Adipocyte (in vitro differentiated cells): ENCODE measurements at places on chromosomes 6 and 20.
A peak's percentile ranks its signal among the peaks of the same experiment; 100 is the strongest.

- no peak for DNase-seq
Observed at GRCh38 chr20:50238081-50238800, 47.6 kb downstream of the CEBPB start.

- peak; percentile 86 for DNase-seq
Observed at GRCh38 chr6:70884074-70884983, 72.5 kb downstream of the B3GAT2 start.

- DNase-seq = no peak
Observed at GRCh38 chr6:36556281-36556680, 9.0 kb upstream of the STK38 start.

- peak; percentile 38 for DNase-seq
Observed at GRCh38 chr6:3568396-3569082, 111.7 kb upstream of the SLC22A23 start.

DNA sequence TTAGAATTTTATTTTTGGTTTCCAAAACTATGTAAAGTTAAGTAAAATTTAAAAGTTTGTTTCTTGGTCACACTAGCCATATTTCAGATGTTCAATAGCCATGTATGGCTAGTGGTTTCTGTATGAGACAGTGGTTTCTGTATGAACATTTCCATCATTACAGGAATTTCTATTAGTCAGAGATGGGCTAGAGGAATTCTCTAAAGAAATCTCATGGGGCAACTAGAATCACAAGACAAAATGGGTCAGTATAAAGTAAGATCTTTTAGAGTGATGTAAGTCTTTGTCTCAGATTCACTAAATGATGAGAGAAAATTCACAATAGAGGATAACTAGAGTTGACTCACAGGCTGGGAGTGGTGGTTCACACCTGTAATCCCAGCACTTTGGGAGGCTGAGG, 149.0 kb downstream of the FUT9 start:
- DNase-seq = no peak

DNA sequence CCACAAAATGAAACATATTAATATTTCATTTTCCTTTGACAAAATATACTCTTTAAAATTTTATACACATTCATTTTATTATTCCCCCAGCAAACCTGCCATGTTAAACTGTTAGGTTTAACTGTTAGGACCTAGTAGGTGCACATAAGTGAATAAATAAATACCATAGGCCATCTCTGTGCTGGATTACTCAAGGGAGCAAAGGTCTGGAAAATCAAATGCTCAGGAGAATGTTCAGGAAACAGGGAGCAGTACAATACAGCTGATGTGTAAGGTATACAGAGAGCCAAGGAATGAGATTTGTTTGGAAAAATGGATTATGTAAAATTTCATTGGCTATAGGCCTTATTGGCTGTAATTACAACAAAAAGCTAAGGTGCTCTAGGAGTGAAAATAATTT, 339.3 kb downstream of the BCKDHB start:
- DNase-seq = no peak

GRCh38 chr6:13427801-13428582, 59.4 kb downstream of the GFOD1 start:
- DNase-seq = no peak

DNA sequence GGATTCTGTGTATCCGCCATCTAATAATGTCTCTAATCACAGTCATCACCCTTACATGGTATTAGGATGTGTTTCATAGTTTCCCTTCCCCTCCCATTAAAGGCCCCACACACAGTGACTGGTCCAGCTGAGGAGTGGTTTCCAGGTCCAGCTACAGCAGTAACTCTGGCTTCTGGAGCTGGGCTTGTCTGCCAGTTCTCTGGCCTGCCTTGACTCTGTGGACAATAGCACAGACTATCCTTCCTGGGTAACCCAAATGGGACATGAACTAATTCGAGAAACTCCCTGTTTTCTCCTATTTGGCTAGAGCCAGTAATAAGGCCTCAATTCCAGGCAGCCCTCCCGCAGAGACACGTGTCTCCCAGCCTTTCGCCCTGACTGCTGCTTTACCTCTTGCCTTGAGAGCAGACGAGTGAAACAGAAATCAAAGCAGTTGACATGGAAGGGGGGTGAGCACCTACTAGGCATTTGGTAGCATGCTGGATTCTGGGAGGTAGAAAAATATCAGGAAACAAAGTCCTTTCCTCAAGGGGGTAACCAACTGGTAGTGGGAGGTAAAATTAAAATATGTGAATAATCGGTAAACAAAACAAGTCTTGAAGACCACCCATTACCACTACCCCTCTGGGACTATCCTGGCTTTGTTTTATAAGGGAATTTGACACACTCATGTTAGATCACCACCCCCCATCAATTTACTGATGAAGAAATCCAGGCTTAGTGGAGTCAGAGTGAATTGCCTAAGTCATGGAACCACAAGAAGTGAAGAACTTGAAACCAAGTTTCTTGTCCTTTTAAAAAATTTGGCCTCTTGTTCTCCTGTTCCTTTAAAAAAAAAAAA, 1.2 kb downstream of the TRAF3IP2 start:
- peak; percentile 90 for DNase-seq

DNA sequence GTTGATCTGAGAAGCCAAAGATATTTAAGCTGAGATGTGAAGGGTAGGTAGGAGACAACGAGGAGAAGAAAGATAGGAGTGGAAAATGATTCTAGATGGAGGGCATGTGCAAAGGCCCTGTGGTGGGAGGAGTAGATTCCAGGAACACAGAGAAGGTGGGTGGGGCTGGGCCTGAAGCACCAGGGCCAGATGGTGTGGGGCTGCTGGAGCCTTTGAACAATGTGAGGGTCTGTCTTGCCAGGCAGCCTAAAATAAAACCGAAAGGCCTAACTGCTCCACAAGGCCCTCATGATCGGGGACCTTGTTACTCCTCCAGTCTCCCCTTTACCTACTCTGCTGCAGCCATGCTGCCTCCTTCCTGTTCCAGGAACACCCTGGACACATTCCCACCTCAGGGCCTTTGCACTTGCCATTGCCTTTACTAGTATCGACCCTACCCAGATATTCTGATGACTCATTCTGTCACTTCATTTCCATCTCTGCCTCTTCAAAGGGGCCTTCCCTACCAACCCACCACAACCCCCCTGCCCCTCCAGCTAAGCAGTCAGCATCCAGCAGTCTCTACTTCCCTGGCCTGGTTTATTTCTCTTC, 20.0 kb downstream of the FAM110A start:
- DNase-seq = no peak

DNA sequence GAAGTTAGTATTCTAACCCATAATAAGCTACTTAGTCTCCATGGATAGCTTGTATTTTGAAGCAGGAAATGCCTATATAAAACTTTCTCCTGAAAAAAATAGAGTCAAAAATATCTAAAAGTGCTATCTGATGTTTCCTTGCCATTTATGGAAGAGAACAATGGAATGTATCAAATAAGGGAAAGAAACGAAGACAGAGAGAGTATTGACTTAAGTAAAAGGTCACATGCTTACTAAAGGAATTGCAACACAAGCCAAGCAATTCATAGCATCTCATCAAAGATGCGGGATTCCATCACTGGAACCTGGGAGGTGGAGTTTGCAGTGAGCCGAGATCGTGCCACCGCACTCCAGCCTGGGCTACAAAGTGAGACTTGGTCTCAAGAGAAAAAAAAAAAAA, 112.9 kb upstream of the DTNBP1 start:
- no peak for DNase-seq

- DNase-seq = peak; percentile 94
Observed at GRCh38 chr20:11350126-11351005, 567.3 kb upstream of the BTBD3 start.

- DNase-seq = no peak
Observed at GRCh38 chr6:20112841-20113240, 99.4 kb downstream of the MBOAT1 start.

- peak; percentile 36 for DNase-seq
Observed at GRCh38 chr6:20483887-20484497, 50.3 kb upstream of the CDKAL1 start.

DNA sequence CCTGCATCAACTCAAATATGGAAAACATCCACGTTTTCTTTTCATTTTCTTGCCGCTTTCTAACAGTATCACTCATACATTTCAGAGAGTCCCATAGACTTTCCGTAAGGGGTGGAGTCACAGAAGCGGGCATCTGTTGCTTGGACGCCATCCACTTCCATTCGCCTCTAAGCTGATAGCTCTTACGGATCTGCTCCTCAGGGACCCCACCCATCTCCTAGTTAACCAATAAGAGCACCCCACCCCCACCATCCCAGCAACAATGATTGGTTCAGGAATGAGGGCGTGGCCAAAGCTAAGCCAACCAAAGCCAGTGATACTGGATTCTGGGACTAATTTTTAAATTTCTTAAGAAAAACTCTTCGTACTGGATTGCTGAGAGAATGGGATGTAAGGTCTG, 42.4 kb downstream of the SLC2A10 start:
- no peak for DNase-seq

GRCh38 chr6:105626295-105627158, 223.6 kb upstream of the PREP start:
- DNase-seq = no peak

- DNase-seq = peak; percentile 94
Observed at GRCh38 chr6:70371454-70372105, 41.7 kb upstream of the FAM135A start.

GRCh38 chr6:134741200-134741536, 208.7 kb downstream of the ALDH8A1 start:
- DNase-seq = no peak

DNA sequence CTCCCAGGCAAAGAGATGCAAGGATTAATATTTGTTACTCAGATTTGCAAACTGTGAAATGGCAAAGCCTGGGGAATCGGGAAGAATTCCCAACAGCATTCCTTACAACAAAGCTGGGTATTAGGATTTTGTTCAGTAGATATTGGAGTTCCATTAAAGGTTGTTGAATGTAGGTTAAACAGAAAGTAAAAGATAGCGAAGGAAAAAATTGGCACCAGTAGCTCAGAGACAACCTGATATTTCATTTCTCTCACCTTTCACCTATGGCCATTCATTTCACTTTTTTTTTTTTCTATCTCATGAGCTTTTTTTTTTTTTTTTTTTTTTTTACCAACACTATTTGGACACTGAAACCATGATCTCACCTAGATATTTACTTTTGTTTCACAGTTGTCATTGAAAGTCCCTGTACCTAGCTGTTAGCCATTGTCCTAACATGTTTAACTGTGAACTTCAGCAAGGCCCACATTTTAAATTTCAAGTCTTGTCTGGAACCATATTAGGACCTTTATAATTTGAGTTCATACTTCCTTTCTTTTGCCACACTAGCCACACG, 552.5 kb downstream of the HAO1 start:
- DNase-seq = no peak

DNA sequence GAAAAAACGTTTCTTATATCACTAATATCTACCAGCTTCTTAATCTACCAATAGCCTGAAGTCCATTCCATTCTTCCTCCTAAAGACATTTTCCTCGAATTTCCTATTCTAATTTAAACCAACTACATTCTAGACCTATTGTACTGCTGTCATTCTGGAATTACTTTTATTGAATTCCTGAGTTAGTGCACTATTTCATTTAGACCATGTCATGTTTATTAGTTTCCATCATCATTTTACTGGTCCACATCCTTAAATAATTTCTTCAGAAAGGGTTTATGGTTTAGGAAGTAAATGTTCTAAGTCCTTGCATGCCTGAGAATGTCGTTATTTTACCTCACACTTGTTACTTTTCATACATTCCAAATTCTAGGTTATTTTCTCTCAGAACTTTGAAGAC, 13.2 kb downstream of the LCA5 start:
- no peak for DNase-seq

DNA sequence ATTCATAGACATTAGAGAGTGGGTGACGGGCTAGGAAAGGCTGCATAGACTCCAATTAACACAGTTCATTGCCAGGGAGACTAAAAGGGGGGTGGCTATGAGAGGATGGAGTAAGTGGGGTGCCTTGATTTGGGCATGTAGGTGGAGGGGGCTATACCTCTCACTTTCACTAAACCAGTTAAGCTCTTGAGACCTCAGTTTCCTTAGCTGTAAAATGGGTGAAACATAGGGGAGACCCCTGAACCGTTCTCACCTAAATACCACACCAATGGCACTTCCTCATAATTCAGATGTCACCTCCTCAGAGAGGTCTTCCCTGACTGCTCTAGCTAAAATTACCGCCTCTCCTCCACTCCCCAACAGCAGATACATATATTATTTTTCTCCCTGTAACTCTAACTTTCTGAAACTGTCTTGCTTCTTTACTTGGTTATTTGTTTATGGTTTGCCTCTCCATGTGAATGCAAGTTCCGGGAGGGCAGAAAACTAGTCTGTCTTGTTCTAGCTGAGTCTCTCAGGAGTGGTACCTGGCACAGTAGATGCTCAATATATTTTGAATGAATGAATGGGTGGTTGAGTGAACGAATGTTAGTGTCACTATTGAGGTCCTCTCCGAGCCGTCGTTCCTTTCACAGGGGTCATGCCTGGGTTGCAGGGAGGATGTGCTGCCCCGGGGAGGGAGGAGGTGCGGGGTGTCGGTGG, 615 bp upstream of the EYA2 start:
- no peak for DNase-seq

GRCh38 chr20:19785983-19786285, 27.9 kb downstream of the RIN2 start:
- DNase-seq = no peak

DNA sequence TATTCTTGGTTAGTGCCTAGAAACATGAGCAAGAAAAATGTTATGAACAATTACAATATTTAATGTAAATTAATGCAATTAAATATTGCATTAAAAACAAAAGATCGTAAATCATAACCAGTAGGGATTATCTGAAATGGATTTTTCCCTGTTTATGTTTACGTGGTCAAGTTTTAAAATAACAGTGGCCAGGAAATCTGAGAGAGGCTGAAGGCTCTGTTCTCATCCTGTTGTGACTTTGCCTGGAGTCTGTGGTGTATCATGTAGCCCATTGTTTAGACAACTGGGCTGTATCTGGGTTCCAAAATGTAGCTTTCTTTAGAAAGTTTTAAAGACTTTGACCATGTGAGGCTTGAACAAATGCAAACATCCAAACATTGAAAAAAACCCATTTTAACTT, 2.4 kb downstream of the MYO6 start:
- peak; percentile 61 for DNase-seq

DNA sequence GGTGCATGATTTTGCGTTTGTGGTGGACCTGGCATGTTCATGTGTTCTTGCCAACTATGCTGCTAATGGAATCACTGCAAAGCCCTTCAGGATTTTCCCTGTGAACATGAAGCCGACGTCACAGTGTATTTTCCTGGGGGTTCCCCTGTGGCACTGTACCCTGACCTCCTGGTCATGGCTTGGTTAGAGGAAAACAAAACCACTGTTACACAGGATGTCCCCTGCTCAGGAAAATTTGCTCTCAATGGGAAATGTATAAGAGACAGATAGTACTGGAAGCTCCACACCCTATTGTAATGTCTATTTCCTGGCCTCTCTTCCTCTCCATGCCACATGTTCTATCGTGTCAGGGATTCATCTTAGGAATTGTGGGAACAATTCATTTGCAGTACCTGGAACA, 19.7 kb downstream of the TSHZ2 start:
- DNase-seq = no peak

DNA sequence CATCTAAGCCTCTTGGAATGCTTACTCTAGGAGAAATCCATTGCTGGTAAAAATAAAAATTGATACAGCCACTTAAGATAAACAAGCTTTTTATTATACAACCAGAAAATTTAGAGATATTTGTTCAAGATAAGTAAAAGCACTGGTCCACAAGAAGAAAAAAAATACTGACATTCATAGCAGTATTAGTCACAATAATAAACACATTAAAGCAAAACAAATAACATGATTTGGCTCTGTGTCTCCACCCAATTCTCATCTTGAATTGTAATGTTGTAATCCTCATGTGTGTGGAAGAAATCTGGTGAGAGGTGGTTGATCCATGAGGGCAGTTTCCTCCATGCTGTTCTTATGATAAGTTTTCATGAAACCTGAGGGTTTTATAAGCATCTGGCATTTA, 1093.5 kb upstream of the ADGRB3 start:
- peak; percentile 27 for DNase-seq
